Aorta (tissue), 5 donors: ENCODE measurements at places on chromosomes 7 and 10. TPM values are rescaled to one million over a fixed set of nuclear protein-coding genes. Genes with fewer than 3 reads are reported as not detected.

CALN1 gene
- not detected for total RNA-seq

SPDYE1 gene
- not detected for total RNA-seq

GPC2 gene
- total RNA-seq: 3.7 TPM

EFCAB10 gene
- not detected for total RNA-seq

PLCE1 gene
- 16.6 TPM for total RNA-seq

SLC39A12 gene
- total RNA-seq: 0.27 TPM

RAPGEF5 gene
- total RNA-seq: 68.1 TPM

SH2D4B gene
- 0.52 TPM for total RNA-seq

DNA sequence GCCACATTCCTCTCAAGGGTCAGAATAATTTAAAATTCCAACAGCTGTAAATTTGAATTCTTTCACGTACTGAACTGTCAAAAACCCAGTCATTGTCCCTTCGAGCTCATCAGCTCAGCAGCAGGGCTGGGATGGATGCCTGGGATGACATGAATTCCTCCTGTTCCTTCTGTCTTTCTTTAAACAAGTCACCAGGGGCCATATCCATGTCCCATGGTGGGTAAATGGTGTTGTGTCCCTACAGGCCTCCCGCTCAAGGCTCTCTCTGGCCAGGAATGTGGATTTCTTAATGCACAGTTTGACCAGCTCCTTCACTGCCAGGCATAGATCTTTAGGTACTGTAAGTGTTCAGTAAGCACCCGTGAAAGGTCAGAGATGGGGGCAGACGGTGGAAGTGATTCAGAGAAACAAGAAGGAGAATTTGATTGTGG, 13.8 kb upstream of the TECPR1 start:
- no peak for DNase-seq
- H3K4me1 ChIP-seq: no peaks in the 10 kb centered on the region
- no peaks in the 10 kb centered on the region for H3K27me3 ChIP-seq

DNA sequence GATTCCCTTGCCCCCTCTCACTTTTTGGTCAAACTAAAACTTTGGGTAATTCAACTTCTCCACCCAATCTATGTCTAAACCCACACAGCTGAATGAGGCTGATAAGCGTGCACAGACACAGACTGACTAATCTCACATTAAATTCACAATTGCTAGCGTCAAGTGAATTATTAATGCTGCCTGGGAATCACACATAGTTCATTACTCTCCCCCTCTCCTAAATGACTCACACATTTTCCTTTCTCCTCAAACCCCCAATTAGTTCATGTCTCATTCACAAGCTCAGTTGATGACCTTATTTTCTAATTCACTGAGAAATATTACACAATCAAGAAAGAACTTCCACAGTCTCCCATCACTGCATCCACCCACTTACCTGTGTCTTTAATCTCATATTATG, 14.5 kb downstream of the KLF14 start:
- no peak for DNase-seq
- H3K4me3 ChIP-seq: no peak overlapping the region
- no peaks in the 10 kb centered on the region for H3K36me3 ChIP-seq
- no peaks in the 10 kb centered on the region for H3K27me3 ChIP-seq

- no peak overlapping the region for H3K4me3 ChIP-seq
- no peak overlapping the region for H3K27ac ChIP-seq
- DNase-seq: no peak
- no peaks in the 10 kb centered on the region for H3K27me3 ChIP-seq
- peaks cover 4% of the 10 kb centered on the region for H3K36me3 ChIP-seq
Observed at GRCh38 chr10:122254831-122255230, 16.3 kb upstream of the BTBD16 start.

DNA sequence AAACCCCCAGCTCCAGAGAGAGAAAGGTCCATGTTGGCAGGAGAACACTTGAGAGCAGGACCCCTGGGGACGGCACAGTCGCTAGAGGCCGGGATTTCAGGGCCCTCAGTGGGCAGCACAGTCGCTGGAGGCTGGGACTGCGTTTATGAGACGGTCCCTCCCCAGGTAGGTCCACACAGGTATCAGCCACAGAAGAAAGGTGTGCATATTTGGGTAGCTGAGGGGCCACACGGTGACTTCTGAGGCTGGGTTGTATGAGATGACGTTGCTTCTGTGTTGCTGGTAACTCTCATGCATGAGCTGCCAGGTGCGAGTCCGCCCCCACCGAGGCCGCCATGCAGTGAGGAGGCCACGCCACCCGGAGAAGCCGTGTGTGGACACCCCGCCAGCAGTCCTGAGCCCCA, 56.9 kb upstream of the PPP2R2D start:
- no peaks in the 10 kb centered on the region for H3K36me3 ChIP-seq
- H3K27me3 ChIP-seq: no peaks in the 10 kb centered on the region
- H3K4me1 ChIP-seq: no peaks in the 10 kb centered on the region
- peak; percentile 69 for DNase-seq
- H3K27ac ChIP-seq: no peak overlapping the region

GRCh38 chr10:97553575-97554031, 19.0 kb upstream of the ANKRD2 start:
- peak; percentile 79 for DNase-seq
- H3K27ac ChIP-seq: no peak overlapping the region
- no peaks in the 10 kb centered on the region for H3K36me3 ChIP-seq
- H3K27me3 ChIP-seq: no peaks in the 10 kb centered on the region
- H3K4me3 ChIP-seq: no peak overlapping the region

DNA sequence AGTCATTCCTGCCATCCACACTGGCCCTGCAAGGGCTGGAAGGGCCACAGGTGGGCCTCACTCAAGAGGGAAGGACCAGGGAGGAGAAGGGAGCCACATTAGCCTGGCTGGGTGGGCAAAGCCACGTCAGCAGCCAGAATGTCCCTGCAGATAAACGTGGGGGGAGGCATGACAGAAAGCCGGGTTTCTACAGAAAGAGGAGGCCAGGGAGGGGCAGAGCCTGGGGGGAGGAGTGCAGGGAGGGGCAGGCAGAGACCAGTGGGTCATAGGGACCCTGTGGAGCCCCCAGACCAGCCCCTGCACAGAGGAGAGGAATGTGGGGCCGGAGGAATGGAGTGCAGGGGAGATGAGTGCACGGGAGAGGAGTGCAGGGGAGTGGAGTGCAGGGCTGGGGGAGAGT, 590.2 kb downstream of the PTPRN2 start:
- no peak overlapping the region for H3K27ac ChIP-seq
- H3K4me1 ChIP-seq: no peaks in the 10 kb centered on the region
- H3K36me3 ChIP-seq: no peaks in the 10 kb centered on the region
- H3K4me3 ChIP-seq: no peak overlapping the region
- DNase-seq: no peak

GRCh38 chr7:21430575-21430954, 2.7 kb downstream of the SP4 start:
- no peaks in the 10 kb centered on the region for H3K27me3 ChIP-seq
- H3K4me1 ChIP-seq: peaks cover 4% of the 10 kb centered on the region
- no peak overlapping the region for H3K27ac ChIP-seq
- no peak for DNase-seq
- H3K4me3 ChIP-seq: no peak overlapping the region

- no peak overlapping the region for H3K27ac ChIP-seq
Observed at GRCh38 chr10:79140855-79141254, 72.1 kb downstream of the ZMIZ1 start.

DNA sequence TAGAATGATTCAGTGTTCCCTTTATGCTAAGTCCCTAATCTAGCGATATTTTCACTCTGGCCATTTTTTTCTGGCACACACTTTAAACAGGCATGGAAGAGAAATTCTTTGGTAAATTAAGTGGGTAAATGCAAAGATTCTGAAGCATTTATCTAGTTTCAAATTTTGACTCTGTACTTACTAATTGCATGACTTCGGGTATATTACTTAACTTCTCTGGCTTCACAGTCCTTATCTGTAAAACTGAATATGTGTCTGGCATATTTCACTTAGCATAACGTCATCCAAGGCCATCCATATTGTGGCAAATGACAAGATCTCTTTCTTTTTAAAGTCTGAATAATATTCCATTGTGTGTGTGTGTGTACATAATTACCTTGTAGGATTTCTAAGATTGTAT, 114.5 kb downstream of the MBL2 start:
- no peak overlapping the region for H3K4me3 ChIP-seq
- no peak overlapping the region for H3K27ac ChIP-seq
- no peaks in the 10 kb centered on the region for H3K4me1 ChIP-seq

DNA sequence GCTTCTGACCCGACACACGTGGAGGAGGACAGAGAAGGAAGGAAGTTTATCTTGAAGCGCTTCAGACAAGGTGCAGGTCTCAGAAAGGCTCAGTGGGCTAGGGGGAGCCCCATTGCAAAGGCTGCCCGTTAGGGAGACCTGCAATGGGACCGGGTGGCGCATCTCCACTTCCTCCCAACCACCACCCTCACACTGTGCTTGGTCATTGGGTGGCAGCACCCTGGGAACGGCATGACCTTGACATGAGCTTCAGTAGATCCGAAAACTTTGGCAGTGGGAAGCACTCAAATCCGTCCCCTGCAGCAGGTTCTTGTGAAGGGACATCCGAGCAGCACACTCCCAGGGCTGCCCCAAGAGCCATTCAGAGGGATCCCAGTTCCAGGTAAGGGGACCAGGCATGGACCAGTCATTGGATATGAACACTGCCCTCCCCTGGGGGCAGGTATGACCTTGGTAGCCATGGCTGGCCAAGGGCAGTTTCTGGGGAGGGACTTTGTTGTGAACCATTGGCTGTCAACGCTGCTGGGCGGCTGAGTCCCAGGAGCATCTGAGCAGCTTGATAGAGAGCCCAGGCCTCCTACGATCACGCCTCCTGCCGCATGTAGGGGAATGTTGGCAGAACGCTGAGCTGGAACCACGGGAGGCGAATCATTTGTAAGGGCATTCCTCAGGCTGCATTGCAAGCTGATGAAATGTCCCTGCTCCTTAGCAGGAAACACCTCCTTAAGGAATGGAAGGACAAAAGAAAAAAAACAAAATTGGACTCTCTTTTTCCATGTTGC, 31.7 kb downstream of the GALNTL5 start:
- no peaks in the 10 kb centered on the region for H3K36me3 ChIP-seq
- no peak overlapping the region for H3K4me3 ChIP-seq
- no peak overlapping the region for H3K27ac ChIP-seq
- H3K27me3 ChIP-seq: no peaks in the 10 kb centered on the region

- no peaks in the 10 kb centered on the region for H3K4me1 ChIP-seq
- no peak overlapping the region for H3K27ac ChIP-seq
- no peak for DNase-seq
- H3K36me3 ChIP-seq: no peaks in the 10 kb centered on the region
- no peak overlapping the region for H3K4me3 ChIP-seq
Observed at GRCh38 chr7:137642031-137642430, 204.7 kb downstream of the DGKI start.

DNA sequence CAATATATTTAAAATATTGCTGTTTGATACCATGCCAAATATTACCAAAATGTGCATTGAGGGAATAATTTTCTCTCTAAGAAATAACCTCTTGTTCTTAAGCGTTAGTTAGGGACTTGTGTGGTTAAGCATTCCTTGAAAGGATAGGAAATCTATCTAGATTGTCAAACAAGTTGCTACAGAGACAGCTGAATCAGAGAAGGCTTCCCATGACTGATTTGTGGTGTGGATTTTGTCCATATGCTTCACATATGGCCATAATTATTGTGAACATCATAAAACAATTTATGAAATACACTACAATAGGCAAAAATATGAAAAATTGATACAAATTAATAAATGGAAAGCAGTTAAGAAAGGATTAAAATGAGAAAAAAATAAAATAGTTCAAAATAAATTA, 96.3 kb downstream of the GNAT3 start:
- no peaks in the 10 kb centered on the region for H3K36me3 ChIP-seq
- no peak overlapping the region for H3K4me3 ChIP-seq
- no peak overlapping the region for H3K27ac ChIP-seq
- H3K27me3 ChIP-seq: no peaks in the 10 kb centered on the region

- H3K4me1 ChIP-seq: no peaks in the 10 kb centered on the region
- no peak overlapping the region for H3K27ac ChIP-seq
- no peaks in the 10 kb centered on the region for H3K27me3 ChIP-seq
- no peak for DNase-seq
Observed at GRCh38 chr7:5545222-5545914, 121.7 kb upstream of the TNRC18 start.

GRCh38 chr10:92873029-92873428, 24.7 kb downstream of the EXOC6 start:
- H3K27me3 ChIP-seq: no peaks in the 10 kb centered on the region
- DNase-seq: no peak
- H3K27ac ChIP-seq: no peak overlapping the region
- H3K4me1 ChIP-seq: peaks cover 2% of the 10 kb centered on the region
- H3K36me3 ChIP-seq: no peaks in the 10 kb centered on the region

- no peak for DNase-seq
- no peak overlapping the region for H3K4me3 ChIP-seq
- peaks cover 5% of the 10 kb centered on the region for H3K4me1 ChIP-seq
- no peaks in the 10 kb centered on the region for H3K27me3 ChIP-seq
- no peak overlapping the region for H3K27ac ChIP-seq
Observed at GRCh38 chr7:131027287-131027773, 293.3 kb upstream of the KLF14 start.

DNA sequence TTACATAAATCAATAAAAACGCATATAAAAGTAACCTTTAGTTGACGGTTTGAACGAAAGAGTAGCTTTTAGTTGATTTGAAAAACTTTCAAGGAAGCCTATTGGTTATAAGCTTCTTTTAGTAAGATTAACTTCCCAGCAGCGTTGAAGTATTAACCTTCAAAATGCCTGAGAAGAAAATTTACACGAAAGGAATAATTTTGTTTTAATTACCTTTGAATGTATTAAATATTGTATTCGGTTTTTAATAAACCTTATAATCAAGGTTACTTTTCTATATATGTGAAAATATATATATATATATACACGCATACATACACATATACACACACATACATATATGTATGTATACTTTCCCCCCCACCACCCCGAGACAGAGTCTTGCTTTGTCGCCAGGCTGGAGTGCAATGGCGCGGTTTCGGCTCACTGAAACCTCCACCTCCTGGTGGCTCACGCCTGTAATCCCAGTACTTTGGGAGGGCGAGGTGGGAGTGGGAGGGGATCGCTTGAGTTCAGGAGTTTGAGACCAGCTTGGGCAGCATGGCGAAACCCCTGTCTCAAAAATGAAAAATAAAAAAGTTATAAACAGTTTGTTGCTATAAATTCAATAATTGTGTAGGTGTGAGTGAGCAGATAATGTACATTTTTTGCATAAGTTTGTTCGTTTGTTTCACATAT, 57.6 kb upstream of the EZH2 start:
- H3K4me3 ChIP-seq: peak overlapping the region; percentile 79
- H3K27me3 ChIP-seq: no peaks in the 10 kb centered on the region
- H3K36me3 ChIP-seq: no peaks in the 10 kb centered on the region
- no peak overlapping the region for H3K27ac ChIP-seq

- no peak overlapping the region for H3K4me3 ChIP-seq
- no peaks in the 10 kb centered on the region for H3K4me1 ChIP-seq
- DNase-seq: no peak
- H3K36me3 ChIP-seq: no peaks in the 10 kb centered on the region
- H3K27ac ChIP-seq: no peak overlapping the region
- no peaks in the 10 kb centered on the region for H3K27me3 ChIP-seq
Observed at GRCh38 chr10:110365356-110366143, 60.8 kb upstream of the SMNDC1 start.

- no peaks in the 10 kb centered on the region for H3K27me3 ChIP-seq
- H3K36me3 ChIP-seq: no peaks in the 10 kb centered on the region
- DNase-seq: no peak
- no peak overlapping the region for H3K27ac ChIP-seq
- no peak overlapping the region for H3K4me3 ChIP-seq
Observed at GRCh38 chr7:103009466-103010185, 65.0 kb downstream of the FBXL13 start.
